ENCODE measurements at places on chromosomes 1 and 21.

GRCh38 chr1:41776891-41777441, 141.8 kb downstream of the HIVEP3 start:
- peaks cover 7% of the 10 kb centered on the region for H3K4me1 ChIP-seq
- no peaks in the 10 kb centered on the region for H3K27me3 ChIP-seq
- no peak overlapping the region for H3K27ac ChIP-seq
- no peak for DNase-seq
- H3K4me3 ChIP-seq = no peak overlapping the region
- no peaks in the 10 kb centered on the region for H3K36me3 ChIP-seq

DNA sequence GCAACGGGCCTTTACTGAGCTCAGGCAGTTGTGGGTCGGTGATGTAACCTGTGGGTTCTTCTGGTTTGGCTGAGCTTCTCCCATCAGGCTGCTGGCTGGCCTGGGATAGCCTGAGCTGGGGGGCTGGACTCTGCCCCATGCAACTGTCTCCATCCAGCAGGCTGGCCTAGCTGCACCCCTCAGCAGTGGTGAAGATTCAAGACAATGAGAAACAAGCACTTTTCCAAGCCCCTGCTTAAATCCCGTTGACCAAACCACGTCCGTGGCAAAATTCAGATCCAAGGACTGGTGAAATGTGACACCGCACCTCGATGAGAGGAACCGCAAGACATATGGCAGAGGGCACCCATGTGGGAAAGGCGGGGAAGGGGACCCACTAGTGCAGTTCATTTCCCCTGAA, 25.6 kb downstream of the PRSS38 start:
- no peaks in the 10 kb centered on the region for H3K36me3 ChIP-seq
- DNase-seq = no peak
- H3K27ac ChIP-seq = no peak overlapping the region
- H3K4me3 ChIP-seq = no peak overlapping the region
- no peaks in the 10 kb centered on the region for H3K4me1 ChIP-seq

GRCh38 chr1:74162333-74162732, 35.6 kb downstream of the LRRIQ3 start:
- no peak overlapping the region for H3K27ac ChIP-seq
- no peak for DNase-seq
- no peak overlapping the region for H3K4me3 ChIP-seq

GRCh38 chr1:155187456-155187891, 13.8 kb downstream of the TRIM46 start:
- no peak overlapping the region for H3K4me3 ChIP-seq
- H3K27me3 ChIP-seq = no peaks in the 10 kb centered on the region
- no peak for DNase-seq
- no peak overlapping the region for H3K27ac ChIP-seq
- no peaks in the 10 kb centered on the region for H3K36me3 ChIP-seq

GRCh38 chr1:241917487-241917886, 40.1 kb upstream of the BECN2 start:
- H3K4me3 ChIP-seq = no peak overlapping the region
- no peaks in the 10 kb centered on the region for H3K36me3 ChIP-seq
- no peaks in the 10 kb centered on the region for H3K27me3 ChIP-seq

All from activated CD4-positive, alpha-beta T cell treated with anti-CD3 and anti-CD28 coated beads for 36 hours (primary cell).